CD4-positive, alpha-beta T cell treated with Interleukin-6 for 4 hours (primary cell): ENCODE measurements at places on chromosomes 13 and 19.

- peak; percentile 82 for DNase-seq
Observed at GRCh38 chr19:29942404-29943261, 594 bp downstream of the URI1 start.

- no peak for DNase-seq
Observed at GRCh38 chr13:30567072-30567471, 50.6 kb upstream of the USPL1 start.

DNA sequence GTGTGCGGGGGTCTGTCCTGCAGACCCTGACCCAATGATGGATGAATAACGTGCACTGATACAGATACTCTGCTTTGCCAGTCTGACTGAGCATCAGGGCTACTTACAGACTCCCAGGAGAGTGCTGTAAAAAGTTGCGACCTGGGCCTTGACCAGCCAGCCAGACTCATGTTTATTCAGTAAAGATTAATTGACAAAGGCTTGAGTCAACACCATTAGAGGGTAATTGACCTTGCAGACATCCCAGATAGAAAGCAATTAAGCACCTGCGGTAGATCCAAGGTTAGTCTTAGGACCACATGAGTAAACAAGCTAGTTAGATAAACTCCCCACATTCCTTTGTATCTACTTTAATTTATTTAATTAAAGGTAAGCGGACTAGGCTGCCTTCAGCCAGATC, 10.4 kb downstream of the NUDT19 start:
- no peak for DNase-seq

- DNase-seq = no peak
Observed at GRCh38 chr13:86377451-86377850, 578.2 kb upstream of the SLITRK6 start.

DNA sequence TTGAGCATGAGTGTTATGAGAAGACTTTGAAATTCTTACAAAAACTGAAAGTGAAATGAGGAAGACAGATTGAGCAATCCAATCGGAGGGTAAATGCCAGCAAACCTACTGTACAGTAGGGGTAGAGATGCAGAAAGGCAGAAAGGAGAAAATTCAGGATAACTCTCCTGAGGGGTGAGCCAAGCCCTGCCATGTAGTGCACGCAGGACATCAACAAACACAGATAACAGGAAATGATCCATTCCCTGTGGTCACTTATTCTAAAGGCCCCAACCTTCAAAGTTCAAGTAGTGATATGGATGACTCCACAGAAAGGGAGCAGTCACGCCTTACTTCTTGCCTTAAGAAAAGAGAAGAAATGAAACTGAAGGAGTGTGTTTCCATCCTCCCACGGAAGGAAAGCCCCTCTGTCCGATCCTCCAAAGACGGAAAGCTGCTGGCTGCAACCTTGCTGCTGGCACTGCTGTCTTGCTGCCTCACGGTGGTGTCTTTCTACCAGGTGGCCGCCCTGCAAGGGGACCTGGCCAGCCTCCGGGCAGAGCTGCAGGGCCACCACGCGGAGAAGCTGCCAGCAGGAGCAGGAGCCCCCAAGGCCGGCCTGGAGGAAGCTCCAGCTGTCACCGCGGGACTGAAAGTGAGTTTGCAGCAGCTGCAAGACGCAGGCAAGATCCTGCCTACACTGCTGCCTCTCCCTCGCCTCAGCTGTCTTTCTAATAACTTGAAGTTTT, at the start of gene TNFSF13B:
Gene TNFSF13B (plus strand): TSS at position 118 of the 728 bp plus-strand sequence. CDS start 178 bp downstream, at position 296.
- DNase-seq = peak; percentile 54

DNA sequence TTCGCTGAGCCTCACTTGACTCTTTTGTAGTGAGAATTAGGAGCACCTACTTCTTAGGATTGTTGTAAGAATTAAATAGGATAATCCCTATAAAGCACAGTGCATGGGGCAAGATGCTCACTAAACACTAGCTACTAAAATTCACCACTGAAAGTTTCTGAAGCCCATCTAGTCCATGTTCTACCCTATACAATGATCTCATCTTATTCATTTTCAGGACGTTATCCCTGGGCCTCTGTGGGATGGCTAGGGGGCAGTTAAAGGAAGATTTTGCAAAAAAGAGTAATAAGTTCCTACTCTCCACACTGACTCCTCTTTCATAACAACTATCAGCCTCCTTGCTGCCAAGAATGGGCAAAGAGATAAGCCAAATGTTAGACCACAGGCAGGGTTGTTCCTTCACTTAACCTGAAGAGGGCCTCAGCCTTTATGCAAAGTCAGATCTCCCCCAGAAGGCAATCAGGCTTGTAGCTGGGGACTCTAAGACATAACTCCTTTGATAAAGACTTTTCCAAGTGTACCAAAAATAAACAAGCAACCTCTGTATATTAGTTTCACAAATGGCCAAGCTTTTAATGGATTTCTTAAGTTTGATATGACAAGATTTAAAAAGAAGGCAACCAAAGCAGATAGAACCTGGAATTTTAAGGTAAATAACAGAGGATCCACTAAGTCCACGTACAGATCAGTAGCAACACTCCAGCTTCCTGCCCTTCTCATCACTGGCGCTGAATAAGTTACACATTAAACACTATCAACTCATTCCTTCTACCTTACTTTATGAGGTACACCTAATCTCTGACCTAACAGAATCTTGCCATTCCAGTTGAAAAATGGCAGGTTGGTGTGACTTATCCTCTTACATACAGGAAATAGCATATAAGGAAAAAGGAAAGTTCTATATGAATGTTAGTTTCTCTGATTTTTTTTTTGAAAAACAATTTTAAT, 44.4 kb downstream of the ELF1 start:
- peak; percentile 49 for DNase-seq

- no peak for DNase-seq
Observed at GRCh38 chr13:112132142-112132541, 65.2 kb downstream of the SOX1 start.

DNA sequence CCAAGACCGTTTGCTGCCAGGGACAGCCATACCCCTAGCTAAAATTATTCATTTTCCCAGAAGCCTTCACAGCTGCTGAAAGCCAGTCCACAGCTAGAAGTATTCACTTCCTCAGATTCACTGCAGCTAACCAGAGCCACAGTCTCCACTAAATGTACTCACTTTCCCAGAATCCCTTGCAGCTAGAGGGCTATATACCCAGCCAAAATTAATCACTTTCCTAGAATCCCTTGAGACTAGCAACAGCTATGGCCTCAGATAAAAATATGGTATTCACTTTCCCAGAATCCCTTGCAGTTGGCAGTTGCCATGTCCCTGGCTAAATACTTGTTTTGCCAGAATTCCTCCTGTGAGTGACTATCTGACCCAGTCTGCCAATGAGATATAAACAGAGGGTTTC, 13.8 kb upstream of the MEIS3 start:
- DNase-seq = no peak
